T-helper 17 cell (primary cell): ENCODE measurements at places on chromosomes 5 and 9. TPM values are rescaled to one million over a fixed set of nuclear protein-coding genes. Genes with fewer than 3 reads are reported as not detected.

PTGS1 gene
- total RNA-seq: 123 TPM

CTNNAL1 gene
- 9.6 TPM for total RNA-seq

PCDHA1 gene
- total RNA-seq: not detected

PCDHA12 gene
- total RNA-seq: not detected

HTR1A gene
- not detected for total RNA-seq

SNX2 gene
- 57.4 TPM for total RNA-seq
